Cortex of kidney (tissue), 1 donor: ENCODE measurements at places on chromosomes 13 and 19.

DNA sequence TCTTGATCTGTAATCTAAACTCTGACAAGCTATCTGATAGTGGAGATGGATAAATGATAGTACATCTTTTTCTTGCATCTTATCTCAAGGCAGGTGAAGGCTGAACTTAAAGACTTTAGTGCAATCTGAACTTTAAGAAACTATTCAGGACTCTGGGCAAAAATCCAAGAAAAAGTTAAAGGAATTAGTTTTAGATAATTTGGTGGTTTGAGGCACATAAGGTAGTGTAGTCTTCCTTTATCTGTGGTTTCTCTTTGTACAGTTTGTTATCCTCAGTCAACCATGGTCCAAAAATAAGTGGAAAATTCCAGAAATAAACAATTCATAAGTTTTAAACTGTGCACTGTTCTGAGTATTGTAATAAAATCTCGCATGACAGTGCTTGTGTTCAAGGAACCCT, 172.9 kb downstream of the UGGT2 start:
- no peak for DNase-seq

- DNase-seq, result no peak
Observed at GRCh38 chr19:33345163-33345562, 28.3 kb upstream of the CEBPG start.

DNA sequence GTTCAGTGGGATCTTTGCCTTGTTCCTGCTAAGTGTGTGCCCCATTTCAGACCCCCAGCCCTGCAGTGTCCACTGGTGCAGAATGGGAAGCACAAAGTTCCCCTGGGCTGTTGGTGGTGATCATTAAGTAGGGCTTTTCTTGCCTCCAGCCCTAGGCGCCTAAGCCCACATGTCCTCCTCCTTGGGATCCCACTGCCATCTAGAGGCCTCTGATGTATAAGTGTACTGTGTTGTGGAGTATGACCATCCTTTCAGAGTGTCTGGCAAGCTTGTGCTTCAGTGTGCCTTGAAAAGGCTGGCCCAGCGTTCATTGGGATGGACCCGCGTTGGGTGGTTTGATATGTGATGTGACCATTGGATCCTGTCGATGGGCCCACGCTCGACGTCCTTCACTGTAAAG, 71.2 kb downstream of the WASF3 start:
- no peak for DNase-seq

GRCh38 chr13:100347968-100348367, 240.6 kb downstream of the GGACT start:
- DNase-seq, result no peak

DNA sequence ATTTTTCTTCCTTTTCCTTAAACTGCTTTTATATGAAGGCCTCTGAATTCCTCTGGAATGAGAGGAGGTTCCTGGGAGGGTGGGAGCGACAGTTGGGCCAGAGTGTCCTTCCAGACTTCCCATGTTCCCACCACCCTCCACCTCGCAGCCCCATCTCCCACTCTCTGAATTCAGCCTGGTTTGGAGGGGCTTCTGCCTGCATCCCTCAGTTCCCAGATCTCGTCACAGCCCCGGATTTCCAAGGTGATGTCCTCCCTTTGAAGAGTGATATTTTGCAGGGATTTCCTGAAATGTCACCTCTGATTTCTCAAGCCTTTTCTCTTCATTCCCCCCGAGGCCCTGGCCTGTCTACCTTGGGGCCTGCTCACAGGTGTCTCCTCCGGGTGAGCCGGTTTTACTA, 16.7 kb upstream of the SLC7A9 start:
- DNase-seq, result no peak

DNA sequence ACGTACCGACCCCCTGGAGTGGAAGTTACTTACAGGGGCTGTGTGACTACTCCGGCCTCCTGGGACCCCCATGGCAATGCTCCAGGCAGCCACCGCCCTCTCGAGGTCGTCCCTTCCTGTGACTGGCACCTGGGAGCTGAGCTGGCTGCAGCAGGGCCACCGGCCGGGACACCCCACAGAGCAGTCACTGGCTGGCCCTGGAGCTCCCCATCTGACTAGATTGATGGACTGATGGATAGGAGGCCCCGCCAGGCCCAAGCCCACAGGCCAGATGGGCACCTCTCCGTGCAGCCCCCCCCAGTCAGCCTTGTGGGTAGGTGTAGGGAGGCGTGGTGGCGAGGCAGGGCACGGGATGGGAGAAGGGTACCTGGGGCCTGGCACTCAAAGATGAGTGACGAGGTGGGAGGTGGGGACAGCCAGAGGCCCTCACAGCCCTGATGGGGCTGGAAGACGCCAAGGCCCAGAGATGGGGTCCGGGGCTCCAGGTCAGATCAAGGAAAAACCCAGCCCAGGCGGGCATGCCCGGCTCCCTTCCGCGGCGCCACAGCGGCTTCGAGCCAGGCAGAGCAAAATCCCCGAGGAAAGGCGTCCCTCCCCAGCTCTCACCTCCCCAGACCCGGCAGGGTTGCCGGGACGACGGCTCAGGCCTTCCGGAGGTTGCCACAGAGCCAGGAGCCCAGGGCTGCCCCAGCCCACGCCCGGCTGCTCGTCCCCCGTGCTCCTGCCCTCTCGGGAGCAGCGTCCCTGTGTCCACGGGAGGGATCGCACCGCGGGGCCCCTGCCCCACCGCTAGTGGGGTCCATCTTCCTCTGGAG, 8.4 kb downstream of the SLC39A3 start:
- DNase-seq, result no peak

GRCh38 chr19:53389978-53390377, 5.0 kb upstream of the ZNF765 start:
- DNase-seq, result no peak

- DNase-seq, result no peak
Observed at GRCh38 chr13:27401210-27401609, 23.2 kb upstream of the GTF3A start.

DNA sequence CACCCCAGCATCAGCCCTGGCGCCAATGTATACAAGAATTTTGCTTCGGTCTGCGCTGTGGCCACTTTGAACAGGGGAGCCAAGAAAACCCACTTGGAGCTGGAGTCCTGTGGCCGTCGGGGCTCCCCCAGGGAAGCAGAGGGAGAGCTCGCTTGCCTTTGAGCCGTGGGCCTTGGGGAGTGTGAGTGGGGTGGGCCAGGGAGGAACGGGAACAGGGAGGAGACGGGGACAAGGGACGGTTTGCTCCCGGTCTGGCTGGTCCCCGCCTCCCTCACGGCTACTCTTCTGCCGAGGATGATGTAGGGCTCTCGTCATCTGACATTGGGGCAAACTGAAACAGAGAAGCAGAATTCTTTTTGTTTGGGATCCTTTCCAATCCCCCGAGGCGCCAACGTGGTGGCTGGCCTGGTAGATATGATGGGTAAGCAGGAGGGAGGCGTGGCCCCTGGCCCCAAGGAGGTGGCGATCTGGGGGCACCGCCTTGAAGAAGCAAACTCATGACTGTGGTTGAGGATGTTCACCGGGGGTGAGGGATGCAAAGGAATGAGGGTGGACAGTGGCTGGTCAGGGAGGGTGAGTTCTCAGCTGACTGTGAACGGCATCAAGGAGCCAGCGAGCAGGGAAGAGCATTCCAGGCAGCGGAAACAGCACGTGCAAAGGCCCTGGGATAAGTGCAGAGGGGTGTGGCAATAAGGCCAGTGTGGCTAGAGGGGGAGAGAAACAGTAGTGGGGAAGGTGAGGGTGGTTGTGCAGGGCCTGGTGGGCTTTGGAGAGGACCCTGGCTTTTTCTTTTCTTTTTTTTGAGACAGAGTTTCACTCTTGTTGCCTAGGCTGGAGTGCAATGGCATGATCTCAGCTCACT, 10.9 kb upstream of the SPC24 start:
- DNase-seq, result no peak

DNA sequence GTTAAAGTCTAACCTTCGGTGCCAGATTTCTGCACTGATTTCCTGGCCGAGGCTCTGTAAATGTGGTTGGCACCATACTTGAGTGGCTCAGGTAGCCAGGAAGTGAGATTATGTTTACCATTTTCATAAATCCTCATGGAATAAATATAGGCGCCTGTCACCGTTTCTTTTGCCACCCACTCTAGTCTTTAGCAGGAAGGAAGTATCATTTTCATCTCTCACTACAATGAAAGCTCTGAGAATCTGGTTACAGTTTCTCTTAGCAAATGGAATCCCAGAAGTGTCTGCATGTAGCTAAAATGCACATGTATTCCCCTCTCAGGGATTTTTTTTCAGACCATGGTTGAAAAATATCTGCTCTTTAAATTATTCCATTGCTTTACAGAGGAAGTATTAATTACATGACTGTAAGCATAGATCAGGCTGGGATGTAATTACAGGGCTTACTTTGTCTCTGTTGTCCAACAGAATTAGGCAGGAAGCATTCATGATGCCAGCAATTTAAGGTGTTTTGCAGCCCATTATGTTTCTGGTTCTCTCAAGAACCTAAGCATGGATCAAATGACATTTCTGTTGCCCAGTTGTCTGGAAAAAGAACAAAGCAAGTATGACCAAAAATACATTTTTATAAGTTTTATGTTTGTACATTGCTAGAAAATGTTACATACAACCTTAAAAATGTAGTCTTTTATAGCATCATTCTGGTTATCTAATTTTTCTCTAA, 221.7 kb upstream of the SPRY2 start:
- no peak for DNase-seq

DNA sequence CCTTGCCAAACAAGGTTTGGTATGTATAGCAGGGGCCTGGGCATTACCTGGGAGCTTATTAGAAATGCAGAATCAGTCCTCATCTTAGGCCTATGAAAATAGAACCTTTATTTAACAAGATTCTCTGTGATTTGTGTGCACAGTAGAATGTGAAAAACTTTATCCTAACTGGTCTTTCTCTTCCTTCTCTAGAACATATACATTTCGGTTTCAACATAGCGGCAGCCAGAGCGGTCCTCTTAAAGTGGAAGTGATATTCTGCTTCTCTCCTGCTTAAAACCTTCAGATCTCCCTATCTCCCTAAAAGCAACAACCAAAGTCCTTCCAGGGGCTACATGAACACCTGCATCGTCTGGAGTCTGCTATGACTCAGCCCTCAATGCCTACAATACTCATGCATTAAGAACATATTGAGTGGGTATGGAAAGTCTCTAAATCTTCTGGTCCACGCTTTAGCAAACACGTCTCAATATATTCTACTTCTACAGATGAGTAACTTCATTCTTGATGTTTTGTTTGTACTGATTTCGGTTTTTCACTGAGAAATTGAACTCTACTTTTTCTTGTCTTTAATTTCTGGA, 84.5 kb downstream of the SPRY2 start:
- no peak for DNase-seq

DNA sequence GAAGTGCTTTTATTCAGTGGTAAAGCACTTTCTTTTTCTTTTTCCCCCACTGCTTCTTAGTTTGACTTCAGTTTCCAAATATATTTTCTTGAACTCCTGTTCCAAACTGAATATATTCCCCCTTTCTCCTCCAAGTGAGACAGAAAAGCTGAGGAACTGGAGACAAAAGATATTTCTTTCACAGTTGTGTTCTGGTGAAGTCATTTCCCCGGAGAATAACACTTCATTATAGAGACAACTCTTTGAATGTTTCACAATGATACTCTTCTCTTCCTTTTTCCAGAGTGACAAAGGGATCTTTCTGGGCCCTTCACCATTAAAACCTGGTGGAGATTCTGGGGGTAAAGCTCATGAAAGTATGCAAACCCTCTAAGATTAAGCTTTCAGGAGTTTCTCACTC, 860.8 kb upstream of the SLITRK5 start:
- no peak for DNase-seq

DNA sequence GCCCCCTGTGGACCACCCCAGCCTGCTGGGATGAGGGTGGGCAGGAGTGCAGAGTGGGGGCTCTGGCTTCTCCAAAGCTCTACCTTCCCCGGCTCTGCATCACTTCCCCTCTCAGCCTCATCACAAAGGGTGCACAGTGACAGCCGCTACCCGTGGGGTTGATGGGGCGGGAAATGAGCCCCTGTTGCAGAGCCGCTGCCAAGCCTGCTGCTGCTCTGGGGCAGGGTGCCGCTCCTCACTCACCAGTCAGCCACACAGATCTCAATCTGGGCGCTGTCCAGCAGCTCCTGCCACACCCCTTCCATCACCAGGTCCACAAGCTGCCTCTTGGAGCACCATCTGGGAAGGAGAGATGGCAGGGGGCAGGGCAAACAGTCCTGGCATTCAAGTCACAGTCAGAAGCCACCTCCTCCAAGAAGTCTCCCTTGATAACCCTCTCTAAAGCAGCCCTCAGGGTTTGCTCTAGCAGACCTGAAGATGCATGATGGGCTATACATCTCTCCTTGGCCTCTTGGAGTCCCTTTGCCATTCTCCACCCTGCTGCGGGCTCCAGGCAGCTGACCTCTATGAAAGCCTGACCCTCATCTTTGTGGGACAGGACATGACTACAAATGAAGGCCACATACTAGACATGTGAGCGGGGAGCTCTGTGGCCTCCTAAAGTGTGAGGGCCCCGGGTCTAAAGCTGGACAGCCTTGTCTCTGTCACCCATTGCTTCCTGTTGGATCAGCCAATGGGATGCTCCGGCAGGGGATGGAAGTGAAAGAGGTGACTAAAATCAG, 15.7 kb downstream of the MRPS12 start:
- DNase-seq, result no peak

DNA sequence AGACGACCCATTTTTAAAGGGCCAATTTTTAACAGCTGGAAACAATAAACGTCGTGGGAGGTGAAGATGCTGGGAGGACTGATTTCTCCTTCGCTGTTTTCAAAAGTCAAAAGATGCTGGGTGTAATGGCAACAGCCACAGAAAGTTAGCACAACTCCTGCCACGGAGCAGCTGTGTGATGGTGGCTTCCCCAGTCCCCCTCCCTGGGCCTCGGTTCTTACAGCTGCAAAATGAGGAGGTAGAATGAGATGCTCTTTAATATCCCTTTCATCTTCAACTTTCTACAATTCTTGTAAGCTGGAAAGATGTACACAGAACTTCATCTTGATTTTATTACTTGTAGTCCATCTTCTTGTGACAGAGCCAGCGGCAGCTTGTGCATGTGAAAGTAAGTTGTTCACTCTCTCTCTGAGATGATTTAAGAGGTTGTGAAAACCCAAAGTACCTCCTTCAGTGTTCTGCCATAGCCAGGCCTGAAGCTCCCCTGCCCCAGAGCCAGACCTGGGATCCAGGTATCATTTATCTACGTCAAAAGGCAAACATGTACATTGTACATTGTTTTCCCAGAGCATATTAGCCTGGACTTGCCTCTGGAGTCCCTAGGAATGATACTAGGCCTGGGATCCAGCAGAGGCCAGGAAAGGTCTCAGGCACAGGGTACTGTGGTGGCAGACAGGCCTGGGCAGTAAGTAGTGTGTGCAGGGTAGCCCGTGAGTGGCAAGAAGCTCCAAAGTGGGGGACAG, 3.4 kb upstream of the UBE2L5 start:
- DNase-seq, result no peak

- no peak for DNase-seq
Observed at GRCh38 chr13:102620516-102620915, 23.7 kb downstream of the TPP2 start.

DNA sequence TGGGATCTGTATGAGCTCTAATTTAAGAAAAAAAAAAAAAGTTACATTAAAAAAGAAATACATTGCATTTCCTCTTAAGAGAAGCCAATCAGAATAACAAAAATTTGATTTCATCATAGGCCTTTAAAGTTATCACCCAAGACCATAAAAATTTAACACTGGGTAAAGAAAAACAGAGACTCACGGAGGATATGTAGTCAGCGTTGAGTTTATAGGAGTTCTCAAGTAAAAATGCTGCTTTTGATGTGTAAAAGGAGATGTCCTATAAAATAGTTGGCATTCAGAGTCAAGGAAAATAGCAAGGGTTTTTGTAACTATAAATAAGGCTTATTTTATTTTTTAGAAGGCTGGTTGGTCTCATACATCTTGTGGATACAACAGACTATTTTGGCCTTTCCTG, 191.1 kb downstream of the EFNB2 start:
- DNase-seq, result no peak

- no peak for DNase-seq
Observed at GRCh38 chr13:105058517-105058916, 1476.9 kb downstream of the EFNB2 start.
